ENCODE measurements at places on chromosomes 11 and 22.
A peak's percentile ranks its signal among the peaks of the same experiment; 100 is the strongest.

DNA sequence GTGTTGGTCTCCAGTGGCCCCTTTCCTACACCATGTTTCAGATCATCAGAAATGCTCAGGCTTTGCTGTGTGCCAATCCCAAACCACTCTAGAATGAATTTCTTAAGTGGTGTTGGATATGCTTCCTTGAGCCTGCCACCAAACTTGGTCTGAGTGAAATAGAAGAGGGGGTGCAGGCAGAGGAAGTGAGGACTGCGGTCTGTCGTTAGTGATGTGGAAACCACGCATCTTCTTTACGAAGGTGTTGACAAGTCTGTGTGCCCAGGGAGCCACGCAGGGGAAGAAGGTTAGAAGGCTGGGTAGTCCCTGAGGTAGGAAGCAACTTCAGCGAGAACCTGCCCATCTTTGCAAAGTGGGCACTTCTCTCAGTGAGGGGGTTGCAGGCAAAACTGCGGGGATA, 187.4 kb upstream of the NAV2 start:
- no peak for DNase-seq

DNA sequence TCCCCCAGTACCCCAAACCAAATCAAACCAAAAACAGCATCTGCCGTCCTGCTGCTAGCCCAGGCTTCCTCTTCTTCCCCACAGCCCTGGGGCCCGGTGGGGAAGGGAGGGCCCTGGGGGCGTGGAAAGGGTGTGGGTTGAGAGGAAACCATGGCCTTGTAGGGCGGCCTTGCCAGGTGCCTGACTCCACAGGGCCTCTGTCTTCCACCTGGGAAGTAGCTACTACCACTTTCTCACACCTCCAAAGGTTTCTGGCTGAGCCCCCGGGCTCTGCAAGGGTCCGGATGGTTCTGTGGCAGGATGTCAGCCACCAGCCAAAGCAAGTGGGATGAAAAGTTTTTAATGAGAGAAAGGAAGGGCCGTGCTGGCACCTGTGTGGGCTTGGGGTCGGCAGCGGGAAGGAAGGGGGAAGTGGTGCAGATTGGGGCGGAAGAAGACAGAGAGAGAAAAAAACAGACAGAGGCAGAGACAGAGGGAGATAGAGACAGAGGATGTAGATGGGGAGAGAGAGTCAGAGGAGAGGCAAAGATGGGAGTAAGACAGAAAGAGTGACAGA, 10.5 kb downstream of the TPST2 start:
- DNase-seq, result no peak

DNA sequence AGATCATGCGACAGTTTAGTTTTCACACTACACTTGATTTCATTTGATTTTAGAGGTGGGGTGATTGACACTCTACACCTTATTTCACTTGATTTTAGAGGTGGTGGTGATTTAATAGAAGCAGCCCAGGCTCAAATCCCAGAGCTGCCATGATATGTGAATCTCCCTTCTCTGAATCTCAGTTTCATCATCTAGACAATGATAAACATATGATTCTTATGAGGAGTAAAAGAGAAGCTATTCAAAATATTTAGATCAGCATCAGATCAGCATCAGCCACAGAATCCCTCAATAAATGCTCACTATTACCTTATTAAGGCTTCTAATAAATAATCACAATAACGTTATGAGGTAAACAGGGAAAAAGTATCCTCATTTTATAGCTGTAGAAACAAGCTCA, 98.8 kb downstream of the MSANTD4 start:
- DNase-seq, result no peak

DNA sequence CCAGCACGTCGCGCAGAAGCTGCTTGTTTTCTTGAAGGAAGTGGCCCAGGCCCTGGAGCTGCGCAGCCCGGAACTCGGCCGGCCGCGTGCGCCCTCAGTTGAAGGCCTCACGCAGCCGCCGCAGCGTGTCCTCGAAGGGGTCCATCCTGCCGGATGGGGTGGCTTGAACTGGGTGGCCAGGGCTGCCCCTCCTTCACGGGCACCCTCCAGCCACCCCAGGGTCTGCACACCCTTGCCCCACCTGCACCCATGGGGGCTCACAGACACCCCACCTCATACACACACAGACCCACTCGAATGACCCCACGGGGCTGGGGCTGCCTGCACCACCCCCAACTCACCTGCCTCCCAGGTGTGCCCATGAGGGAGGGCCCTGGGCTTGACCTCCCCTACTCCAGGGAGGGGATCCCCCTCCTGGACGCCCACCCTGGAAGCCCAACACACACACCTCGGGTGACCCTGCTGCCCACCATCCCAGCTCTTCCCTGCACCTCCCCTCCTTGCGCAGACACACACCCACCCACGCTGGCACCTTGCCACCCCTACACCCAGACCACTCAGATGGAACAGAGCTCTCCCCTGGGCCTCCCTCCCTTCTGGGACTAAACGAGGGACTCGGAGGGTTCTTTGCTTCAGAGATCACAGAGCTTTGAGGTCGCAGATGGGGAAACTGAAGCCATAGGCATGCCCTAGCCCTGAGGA, 6.8 kb downstream of the ALDH3B2 start:
- no peak for DNase-seq

GRCh38 chr11:17477084-17477333, 364 bp upstream of the ABCC8 start:
- no peak for DNase-seq

- DNase-seq, result no peak
Observed at GRCh38 chr22:30460147-30460546, 11.7 kb downstream of the SEC14L3 start.

- no peak for DNase-seq
Observed at GRCh38 chr22:34886391-34886790, 179.6 kb upstream of the ISX start.

GRCh38 chr11:13278609-13279486, 1.3 kb downstream of the BMAL1 start:
- DNase-seq, result peak; percentile 13

Data from HAP-1 (cell line).